ENCODE measurements at places on chromosomes 3 and 15.

DNA sequence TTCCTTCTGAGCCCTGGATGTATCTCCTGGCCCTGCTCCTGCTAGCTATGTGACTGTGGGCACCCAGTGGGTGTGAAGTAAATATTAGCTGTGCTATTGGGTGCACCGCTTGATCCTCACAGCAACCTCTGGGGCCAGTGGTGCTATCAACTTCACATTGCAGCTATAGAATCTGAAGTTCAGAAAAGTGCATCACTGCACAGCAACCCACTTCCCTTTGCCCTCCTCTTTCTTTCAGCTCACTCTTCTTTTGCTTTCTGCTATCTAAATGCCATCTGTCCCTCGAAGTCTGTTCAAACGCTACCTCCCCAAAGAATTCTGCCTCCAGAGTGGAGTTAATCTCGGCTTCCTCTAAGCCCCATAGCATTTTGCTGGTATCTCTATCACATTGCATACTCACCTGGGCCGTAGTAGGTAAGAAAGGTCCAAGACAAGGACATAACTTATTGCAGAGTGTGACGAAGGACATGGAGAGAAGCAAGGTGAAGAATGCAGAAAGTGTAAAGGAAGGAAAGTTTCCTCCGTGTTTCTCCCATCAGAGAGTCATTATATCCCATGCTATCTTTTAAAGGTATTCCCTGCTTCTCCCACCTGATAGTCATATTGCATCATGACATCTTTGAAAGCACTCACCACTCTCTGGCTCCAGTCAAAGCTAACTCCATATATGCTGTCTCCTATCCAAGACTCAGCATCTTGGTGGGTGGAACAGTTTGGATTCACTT, 57.1 kb upstream of the BCL6 start:
- no peak for DNase-seq

DNA sequence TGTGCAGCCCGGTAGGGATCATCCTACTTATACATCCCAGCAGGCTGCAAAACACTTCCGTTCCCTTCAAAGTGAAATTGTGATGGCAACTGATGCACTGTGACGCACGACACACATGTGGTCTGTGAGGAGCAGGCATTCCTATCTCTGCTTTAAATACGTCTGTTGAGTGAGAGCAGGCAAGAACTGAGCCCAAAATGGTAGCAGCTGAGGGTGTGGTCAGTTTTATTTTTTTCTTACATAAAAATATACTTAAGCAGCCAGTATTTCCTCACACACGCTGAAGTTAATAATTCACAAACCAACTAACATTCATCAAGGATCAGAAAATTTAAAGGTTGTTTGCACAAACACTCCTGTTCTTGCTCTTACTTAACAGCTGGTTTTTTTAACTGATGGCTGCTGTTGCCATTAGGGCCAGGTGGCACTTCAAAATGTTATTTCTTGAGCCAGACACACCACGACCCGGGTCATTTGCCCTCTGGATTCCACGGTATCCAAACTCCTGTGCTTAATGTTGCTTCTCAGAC, 23.9 kb downstream of the LRIG1 start:
- no peak for DNase-seq

- DNase-seq: no peak
Measured at GRCh38 chr3:184713040-184713355, 1.1 kb upstream of the MAGEF1 start.

DNA sequence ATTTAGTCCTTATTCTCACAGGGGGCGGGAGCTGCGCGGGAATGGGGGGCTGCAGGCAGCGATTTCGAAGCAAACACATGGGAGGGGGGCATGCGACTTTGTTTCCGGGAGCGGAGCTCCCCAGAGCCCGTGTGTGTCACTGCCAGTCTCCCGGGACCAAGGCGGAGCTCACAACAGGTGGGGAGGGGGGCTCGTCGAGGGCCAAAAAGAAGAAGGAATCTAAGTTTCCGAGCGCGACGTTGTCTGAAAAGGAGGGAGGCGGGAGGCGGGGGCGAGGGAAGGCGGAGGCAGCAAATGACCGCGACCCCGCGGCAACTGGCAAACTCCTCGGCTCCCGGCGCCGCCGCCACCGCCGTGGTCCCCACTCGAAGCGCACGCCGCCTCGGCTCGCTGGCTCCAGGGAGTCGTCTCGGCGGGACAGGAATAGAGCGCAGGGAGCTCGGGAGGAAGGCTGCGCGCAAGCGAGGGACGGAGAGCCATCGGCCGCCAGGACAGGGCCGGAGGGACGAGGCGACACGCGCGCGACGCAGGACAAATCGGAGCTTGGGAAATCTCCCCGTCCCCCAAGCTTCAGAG, 1.4 kb downstream of the FOXP1 start:
- peak; percentile 65 for DNase-seq

- peak; percentile 84 for DNase-seq
Measured at GRCh38 chr15:63501256-63502089, 2.9 kb upstream of the USP3 start.

DNA sequence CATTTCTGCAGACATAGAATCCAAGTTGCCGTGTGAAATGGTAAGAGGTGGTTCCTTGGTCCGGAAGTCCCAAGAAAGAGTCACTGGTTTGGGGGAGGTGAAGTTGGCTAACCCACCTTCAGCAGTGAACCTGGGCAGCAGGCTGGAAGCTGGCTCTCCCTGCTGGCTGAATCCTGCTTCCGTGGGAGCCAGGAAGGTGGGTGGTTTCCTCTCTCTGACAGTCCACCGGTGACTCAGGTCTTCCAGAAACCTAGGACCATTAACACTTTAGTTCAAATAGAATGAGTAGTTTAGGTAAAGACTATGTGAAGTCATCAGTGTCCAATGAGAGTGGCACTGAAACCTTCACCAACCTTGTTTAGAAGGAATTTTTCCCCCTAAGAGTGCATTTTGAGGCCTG, 87.4 kb upstream of the CACNA2D3 start:
- DNase-seq: no peak

- DNase-seq: no peak
Measured at GRCh38 chr3:113947372-113948014, at the start of gene ZDHHC23. Gene ZDHHC23 (plus strand): TSS chr3:113948013. CDS start chr3:113948803, 790 bp downstream.

DNA sequence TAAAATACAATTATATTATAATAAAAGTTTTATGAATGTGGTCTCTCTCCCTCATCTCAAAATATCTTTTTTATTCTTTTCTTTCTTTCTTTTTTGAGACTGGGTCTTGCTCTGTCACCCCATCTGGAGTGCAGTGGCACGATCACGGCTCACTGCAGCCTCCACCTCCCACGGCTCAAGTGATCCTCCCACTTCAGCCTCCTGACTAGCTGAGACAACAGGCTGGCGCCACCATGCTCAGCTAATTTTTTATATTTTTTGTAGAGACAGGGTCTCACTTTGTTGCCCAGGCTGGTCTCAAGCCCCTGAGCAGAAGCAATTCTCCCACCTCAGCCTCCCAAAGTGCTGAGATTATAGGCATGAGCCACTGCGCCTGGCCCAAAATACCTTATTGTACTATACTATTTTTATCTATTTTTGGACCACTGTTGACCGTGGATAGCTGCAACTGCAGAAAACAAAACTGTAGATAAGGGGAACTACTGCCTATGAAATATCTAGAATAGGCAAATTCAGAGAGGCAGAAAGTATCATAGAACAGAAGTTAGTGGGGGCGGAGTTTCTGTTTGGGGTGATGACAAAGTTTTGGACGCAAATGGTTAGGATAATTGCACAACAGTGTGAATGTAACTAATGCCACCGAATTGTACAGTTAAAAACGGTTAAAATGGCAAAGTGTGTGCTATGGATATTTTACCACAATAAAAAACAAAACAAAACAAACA, 66.6 kb downstream of the SLC12A8 start:
- no peak for DNase-seq

GRCh38 chr3:141835557-141836229, 40.8 kb upstream of the ATP1B3 start:
- no peak for DNase-seq

DNA sequence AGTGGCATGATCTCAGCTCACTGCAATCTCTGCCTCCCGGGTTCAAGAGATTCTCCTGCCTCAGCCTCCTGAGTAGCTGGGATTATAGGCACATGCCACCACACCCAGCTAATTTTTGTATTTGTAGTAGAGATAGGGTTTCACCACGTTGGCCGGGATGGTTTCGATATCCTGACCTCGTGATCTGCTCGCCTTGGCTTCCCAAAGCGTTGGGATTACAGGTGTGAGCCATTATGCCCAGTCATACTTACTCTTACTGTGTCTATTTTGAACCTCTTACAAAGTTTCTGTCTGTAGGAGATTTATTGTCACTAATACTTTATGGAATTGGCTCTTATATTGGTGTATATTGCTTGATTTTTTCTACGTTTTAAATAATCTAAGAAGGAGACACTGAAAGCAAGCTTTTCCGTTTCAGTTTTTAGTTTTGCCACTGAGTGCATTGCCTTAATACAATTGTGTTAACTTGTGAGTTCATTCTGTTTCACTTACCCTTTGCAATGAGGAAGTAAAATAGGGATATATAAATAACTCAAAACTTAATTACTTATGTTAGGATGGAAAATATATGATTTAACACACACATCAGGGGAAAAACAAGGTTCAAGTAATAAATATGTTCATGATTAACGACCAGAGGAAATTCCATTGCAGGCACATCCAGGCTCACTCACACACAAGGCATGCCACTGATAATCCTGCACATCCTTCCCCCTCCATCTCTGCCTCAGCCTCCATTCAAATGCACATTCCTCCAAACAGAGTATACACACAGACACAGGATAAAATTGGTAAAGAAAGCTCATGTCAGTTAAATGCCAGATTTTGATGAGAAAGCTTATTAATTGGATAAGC, 279.3 kb upstream of the RASGRP1 start:
- no peak for DNase-seq

GRCh38 chr3:94175677-94176076, 112.8 kb downstream of the NSUN3 start:
- no peak for DNase-seq

GRCh38 chr15:35000511-35000910, 12.4 kb upstream of the ZNF770 start:
- peak; percentile 94 for DNase-seq

DNA sequence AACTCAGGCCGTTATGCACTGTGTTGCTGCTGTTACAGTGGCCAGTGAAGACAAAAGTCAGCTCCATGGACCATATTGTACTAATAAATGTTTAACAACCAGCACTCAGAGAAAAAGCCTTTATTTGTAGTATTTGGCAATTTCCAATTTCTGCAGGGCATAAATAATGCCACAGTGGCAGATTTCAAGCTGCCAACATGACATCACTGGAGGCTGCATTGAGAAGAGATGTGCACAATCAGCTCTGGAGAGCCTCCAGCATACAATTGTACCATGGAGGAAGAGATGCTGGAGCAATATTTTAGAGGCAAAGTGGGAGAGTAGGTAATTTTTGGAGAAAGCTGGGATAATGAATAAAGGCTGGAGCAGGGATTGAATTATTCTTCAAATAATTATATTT, 9.7 kb upstream of the ALCAM start:
- no peak for DNase-seq

DNA sequence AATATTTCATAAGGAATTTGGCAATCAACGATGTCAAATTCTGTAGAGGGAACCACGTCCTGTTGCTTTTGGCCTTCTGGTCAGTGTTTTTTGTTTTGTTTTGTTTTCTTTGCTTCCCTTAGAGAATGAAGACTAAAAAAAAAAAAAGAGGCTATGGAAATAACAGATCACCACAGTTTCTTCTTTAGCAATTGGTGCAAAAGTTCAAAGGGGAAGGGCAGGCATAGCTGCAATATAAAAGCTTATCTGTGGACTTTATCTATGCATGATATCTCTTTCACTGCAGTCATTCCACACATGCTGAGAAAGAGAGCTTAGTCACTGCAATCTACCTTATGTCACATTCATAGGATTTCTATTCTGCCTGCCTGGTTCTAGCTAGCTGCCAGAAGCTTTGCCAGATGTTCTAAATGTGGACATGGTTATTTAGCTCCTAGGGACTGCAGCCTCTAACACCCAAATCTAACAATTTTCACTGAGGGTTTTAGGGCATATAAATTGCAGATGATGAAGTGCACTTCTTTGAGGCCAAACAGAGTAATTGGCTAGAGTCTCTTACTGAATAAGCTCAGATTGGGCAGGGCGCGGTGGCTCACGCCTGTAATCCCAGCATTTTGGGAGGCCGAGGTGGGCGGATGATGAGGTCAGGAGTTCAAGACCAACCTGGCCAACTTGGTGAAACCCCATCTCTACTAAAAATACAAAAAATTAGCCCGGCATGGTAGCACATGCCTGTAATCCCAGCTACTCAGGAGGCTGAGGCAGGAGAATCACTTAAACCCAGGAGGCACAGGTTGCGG, 637.2 kb downstream of the NTRK3 start:
- DNase-seq: no peak

- no peak for DNase-seq
Measured at GRCh38 chr15:42156243-42156922, at the start of gene PLA2G4F. Gene PLA2G4F (minus strand): TSS chr15:42156636. CDS start chr15:42156549, 87 bp downstream.

DNA sequence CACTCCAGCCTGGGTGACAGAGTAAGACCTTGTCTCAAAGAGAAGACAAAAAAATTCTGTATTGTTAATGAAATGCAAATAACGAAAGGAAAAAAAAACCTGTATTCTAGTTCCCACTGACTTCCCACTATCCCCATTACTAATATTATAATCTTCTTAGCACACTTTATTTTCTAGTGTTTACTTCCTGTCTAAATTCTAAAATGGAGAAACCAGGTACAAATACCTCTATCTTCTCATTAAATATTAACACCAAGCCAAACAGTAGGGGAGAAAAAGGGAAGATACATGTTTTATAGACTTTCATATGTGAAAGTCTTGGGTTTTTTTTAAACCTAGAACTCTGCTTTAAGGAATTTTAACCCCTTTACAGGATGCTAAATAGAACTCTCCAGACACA, 55.3 kb upstream of the PLXND1 start:
- no peak for DNase-seq

GRCh38 chr3:67654844-67655177, 399 bp upstream of the SUCLG2 start:
- no peak for DNase-seq

DNA sequence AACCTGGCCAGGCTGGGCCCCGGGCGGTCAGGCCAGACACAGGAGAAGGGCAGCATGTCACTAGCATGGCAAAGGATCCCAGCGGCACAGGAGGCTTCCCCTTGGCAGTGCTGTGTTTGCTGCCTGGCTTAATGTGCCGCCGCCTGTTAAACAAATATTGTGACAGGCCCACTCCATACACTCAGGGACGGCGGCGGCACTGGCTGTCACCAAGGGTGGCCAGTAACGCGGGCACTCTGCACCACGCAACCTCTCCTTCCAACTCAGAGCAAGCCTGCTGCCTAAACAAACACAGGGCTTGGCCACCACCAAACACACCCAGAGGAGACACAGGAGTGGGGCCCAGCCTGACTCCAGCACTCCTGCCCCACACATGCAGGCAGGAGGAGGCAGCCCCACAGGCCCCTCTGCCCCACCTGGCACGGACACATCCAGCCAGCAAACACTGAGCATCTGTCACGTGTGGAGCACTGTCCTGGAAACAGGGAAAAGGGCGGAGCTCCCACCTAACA, 48.0 kb downstream of the TPRA1 start:
- no peak for DNase-seq

- DNase-seq: no peak
Measured at GRCh38 chr15:57947781-57948180, 117.7 kb downstream of the ALDH1A2 start.

Data from RWPE2 (cell line).